ENCODE measurements at places on chromosomes 11 and 22. TPM values are rescaled to one million over a fixed set of nuclear protein-coding genes. Genes with fewer than 3 reads are reported as not detected.

The RTN4R gene
- 13.5 TPM for total RNA-seq

The HBG2 gene
- not detected for total RNA-seq

The MFNG gene
- 1.4 TPM for total RNA-seq

The RASD2 gene
- total RNA-seq, result 0.84 TPM

The LSP1 gene
- total RNA-seq, result 3.1 TPM

The OR51I1 gene
- total RNA-seq, result not detected

The MICALL1 gene
- 17.4 TPM for total RNA-seq

The SLC6A5 gene
- total RNA-seq, result not detected

The SYTL2 gene
- 7.1 TPM for total RNA-seq

Data from A549 treated with Hydrocortisone at 1 μM for 4 hours (cell line).